Psoas muscle (tissue), 8 donors: ENCODE measurements at places on chromosomes 2 and 18. TPM values are rescaled to one million over a fixed set of nuclear protein-coding genes. Genes with fewer than 3 reads are reported as not detected.

Gene ADAM17
- 15.4 TPM for polyA plus RNA-seq

Gene POTEI
- not detected for polyA plus RNA-seq

Gene POMC
- 3.3 TPM for polyA plus RNA-seq

Gene CRYGD
- not detected for polyA plus RNA-seq

Gene PTPRN
- polyA plus RNA-seq = 0.03 TPM

Gene CMPK2
- polyA plus RNA-seq = 1.3 TPM

Gene SIGLEC15
- polyA plus RNA-seq = not detected

Gene FLACC1
- 0.82 TPM for polyA plus RNA-seq

Gene MROH2A
- polyA plus RNA-seq = not detected

Gene TMEM17
- 0.53 TPM for polyA plus RNA-seq

Gene MALL
- polyA plus RNA-seq = 2.6 TPM

Gene IL36A
- not detected for polyA plus RNA-seq

Gene REG1B
- polyA plus RNA-seq = 0.80 TPM

Gene RNF181
- polyA plus RNA-seq = 184 TPM

Gene STAT4
- polyA plus RNA-seq = 0.19 TPM

Gene AKAIN1
- polyA plus RNA-seq = 0.34 TPM

Gene FKBP7
- polyA plus RNA-seq = 5.1 TPM

Gene RNF144A
- polyA plus RNA-seq = 5.4 TPM

Gene IL1A
- polyA plus RNA-seq = not detected

Gene PAIP2B
- 7.2 TPM for polyA plus RNA-seq

Gene SNORC
- 0.64 TPM for polyA plus RNA-seq

Gene CFAP65
- not detected for polyA plus RNA-seq

Gene CYP27A1
- 9.3 TPM for polyA plus RNA-seq

Gene COL4A4
- polyA plus RNA-seq = 2.0 TPM

Gene FIGN
- polyA plus RNA-seq = 0.08 TPM

Gene RAB6C
- polyA plus RNA-seq = 0.04 TPM
